Omental fat pad (tissue), 4 donors: ENCODE measurements at places on chromosomes 1 and 21. TPM values are rescaled to one million over a fixed set of nuclear protein-coding genes. Genes with fewer than 3 reads are reported as not detected.

The PTGFRN gene
- 26.4 TPM for total RNA-seq

The C1orf87 gene
- total RNA-seq, result not detected

DNA sequence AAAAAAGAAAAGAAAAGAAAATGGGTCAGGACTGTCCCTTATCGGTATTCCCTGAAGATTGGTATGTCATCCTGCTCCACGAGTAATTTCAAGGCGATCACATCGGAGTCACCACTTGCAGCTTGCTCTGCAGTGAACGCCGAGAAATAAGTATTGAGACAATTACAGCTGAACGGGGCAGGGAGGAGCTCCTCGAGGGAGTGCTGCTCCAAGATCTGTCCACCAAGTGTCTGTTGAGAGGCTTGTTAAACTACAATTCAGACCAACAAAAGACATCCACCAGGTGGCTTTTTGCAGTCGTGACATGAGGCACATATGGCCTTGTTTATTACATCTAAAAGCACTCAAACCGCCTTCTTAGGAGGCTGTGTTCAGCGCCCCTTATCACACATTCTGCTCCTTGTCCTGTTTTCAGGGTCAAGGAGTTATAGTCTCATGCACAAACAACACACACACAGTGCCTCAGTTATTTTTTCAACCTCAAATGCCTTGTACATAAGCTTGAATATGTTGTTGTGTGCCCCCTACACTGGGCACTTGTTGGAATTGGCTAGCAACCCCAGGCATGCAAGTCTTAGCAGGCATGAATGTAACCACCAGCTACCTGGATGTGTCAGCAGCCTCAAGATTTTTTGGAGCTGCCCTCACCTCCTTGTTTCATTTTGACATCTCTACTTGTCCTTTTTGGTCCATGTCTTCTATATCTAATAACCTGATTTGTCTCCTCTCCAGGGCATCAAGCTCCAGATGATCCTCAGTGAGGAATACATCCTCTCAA, 13.0 kb upstream of the CD48 start:
- no peak for DNase-seq

The SPRR2A gene
- total RNA-seq, result not detected

DNA sequence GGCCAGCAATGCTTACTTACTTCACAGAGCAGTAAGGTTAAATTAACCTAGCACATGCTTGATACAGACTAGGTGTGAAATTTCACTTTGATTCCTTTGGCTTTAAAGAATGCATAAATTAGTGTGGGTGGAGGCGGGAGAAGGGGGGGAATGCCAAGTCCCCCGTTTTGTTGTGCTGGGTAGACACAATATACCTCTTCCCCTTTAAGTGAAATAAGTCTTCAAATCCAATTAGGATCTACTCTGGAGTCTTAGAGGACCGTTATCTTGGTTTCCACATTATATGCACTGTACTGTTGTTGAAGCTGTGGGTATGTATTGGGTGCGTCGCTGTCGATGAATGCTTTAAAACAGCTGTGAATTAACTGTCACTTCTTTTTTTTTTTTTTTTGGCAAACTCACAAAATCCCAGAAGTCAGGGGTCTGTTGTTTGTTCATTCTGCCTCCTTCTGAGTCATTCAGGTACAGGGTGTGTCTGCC, 1.6 kb upstream of the S1PR1 start:
- DNase-seq, result no peak
